Esophagus squamous epithelium (tissue), 5 donors: ENCODE measurements at places on chromosomes 6 and 20.

- DNase-seq, result no peak
These were observed 137.3 kb downstream of the STXBP5 start for GRCh38 chr6:147341486-147341885.

DNA sequence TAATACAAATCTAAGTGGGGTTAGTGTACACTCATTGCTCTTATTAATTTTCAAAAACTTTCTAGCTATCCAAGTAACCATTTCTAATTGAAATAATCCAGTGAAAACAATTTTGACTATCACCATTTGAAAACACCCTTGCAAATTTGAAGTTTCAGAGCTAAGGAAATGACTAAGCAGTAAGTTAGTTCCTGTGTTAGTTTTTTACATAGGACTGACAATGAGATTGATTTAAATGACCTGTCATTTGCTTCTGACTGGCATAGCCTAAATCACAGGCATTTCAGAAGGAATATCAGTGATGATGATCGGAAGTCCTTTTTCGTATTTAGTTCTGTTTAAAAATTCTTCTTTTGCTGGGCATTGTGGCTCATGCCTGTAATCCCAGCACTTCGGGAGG lies 27.0 kb downstream of the STK4 start:
- DNase-seq, result no peak

DNA sequence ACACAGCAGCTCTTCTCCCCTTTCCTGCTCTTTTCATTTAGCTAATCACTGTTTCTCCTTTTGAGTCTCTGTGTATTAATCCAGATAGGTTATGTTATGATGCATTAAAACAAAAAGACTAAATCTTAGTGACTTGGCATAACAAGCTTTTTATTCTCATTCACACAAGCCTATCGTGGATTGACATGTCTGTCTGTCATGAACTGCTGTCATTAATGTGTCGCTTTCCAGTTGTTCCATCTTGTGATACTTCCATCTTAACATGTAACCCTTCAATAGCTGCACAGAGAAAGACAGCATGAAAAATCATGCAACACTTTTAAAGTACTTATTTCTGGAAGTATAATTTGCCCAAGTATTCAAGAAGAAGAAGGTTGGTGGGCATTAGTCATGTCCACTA lies 128.7 kb downstream of the GRIK2 start:
- no peak for DNase-seq

DNA sequence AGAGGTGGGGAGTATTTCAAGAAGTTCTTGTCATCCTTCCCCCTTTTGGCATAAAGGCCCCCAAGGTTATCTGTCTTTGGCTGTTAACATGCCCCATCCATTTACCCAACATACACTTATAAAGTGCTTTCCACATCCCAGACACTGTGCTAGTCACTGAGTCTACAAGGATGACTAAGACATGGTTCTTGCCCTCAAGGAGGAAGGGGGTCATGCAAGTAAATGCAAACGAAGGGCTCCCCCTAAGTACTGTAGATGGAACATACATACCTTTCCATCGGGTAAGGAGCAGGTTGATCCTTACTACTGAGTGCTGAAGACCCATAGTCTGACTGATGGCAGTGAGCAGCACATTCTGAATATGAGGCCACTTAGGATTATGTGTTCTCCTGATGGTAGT lies 38.3 kb downstream of the HECA start:
- DNase-seq, result no peak

- DNase-seq, result no peak
These were observed 106.3 kb upstream of the NXT1 start for GRCh38 chr20:23244156-23244915.

DNA sequence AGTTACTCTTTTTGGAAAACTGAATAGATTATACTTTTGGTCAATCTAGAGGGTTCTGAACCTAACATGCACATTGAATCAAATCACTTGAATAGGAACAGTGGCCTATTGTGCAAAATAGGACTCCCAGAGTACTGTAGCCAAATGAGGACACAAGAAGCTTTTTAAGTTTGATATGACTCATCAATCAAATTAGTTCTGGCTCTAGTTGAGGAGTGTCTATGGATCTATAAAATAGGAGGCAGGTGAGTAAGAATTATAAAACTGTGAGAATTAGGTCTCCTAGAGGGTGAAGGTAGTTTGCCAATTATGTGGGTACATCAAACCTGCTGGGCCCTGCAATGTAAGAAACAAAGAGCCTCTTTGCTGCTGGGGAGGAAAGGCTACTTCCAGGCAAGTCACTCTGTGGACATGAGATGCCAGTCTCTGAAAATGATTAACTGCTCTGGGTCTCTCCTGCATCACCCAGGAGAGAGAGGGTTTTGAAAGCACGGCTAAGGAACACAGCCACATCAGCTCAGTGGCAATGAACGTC lies 112.3 kb downstream of the RCAN2 start:
- no peak for DNase-seq

DNA sequence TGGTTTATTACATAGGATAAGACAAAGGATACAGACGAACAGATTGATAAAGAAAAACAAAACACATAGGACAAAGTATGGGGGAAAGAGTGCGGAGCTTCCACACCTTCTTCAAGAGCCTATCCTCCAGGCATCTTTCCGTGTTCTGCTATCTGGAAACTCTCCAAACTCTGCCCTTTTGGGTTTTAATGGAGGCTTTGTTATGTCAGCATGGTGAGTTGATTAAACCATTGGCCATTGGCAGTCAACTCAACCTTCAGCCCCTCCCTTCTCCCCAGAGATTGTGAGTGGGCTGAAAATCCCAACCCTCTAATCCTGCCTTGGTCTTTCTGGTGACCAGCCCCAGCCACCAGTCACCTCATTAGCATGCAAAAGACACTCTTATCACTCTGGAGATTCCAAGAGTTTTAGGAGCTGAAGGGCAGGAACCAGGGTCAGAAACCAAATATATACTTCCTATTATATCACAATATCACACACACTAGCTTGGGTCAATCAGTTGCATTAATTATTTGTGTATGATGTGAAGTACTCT lies 23.8 kb downstream of the HLA-DOB start:
- DNase-seq, result no peak

DNA sequence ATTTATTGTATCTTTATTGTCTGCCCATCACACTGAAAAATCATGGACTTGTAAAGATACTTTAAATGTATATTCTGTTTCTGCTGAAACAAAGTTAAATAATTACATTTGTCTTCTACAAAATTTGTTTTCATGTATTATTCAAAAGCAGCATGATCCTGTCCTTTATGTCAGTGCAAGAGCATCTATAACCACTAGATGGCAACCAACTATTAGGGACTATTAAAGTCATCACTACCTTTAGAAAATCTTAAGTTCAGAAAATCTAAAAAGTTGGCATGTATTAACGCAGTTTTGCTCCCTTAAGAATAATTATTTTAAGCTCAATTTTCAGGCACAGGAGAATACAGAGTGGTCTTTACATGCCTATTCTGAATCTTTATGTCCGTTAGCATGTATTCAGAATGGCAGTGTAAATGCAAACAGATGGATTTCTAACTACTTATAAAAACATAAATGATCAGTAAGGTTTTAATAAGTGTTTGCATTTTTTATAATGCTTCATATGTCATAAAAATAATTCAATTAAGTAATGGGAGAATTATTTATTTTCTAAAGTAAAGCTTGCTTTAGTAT lies 17.8 kb downstream of the TMEM30A start:
- DNase-seq, result no peak

DNA sequence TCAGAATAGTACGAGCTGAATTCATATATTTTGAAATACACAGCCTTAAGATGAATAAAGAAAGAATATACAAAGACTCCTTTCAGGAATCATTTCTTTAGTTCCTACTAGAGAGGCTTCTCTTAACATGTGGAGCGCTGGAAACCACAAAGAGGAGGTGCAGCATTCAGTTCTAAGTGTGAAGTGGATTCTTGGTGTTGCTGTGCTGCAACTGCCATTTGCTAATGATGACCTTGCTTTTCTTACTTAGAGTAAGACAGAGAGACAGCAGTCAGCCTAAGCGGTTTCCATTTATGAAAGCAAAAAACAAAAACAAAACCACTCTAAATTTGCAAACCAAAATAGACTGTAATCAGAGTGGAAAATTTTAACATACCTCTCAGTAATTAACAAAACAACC lies 629.0 kb downstream of the EPHA7 start:
- no peak for DNase-seq

GRCh38 chr6:34145161-34146020 lies 496 bp downstream of the GRM4 start:
- DNase-seq, result no peak

GRCh38 chr6:7298113-7298512 lies 14.9 kb downstream of the SSR1 start:
- no peak for DNase-seq

DNA sequence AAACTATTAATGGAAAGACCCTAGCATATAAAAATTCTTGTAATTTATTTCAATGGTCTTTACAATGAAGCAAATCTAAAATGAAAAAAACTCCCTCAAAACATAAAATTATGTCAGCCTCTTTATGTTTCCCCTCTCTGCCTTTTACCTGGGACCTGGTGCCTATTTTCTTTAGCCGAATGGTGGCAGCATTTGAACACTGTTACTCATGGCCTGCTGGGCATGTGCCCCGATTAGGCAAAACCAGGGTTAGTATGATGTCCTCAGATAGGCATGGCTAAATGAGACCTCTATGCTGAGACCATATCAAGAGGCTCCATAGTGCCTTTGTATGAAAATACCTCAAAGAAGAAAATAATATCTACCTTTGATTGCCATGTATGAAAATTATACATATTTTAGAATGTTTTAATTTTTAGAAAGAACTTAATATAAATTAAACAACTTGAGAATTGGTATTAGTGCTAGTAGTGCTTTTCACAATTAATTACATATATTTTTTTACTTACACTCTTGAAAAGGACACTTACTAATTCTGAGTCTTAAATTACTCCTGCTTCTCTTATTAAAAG lies 22.5 kb upstream of the C6orf58 start:
- DNase-seq, result no peak

- no peak for DNase-seq
These were observed 27.3 kb upstream of the SLC9A8 start for GRCh38 chr20:49785149-49785851.

DNA sequence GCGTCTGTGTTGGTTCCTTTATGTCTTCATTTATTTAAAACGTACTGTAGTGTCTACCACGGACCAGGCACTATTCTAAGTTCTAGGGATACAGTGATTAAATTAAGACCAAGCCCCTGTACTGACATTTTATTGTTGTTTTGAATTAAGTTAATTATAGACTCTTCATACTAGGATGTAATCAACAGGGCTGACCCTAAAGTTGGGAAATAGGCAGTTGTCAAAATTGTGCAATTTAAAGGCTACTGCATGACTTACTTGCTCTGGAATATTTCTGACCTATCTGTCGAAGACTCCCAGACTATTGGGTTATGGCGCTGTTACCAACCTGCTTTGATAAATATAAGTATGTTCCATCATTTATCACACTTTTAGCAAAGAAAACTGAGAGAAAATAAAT lies 6.7 kb downstream of the MYO6 start:
- no peak for DNase-seq

GRCh38 chr20:36688630-36689029 lies 42.6 kb upstream of the SLA2 start:
- DNase-seq, result no peak

- DNase-seq, result no peak
These were observed 198.6 kb upstream of the CDH4 start for GRCh38 chr20:61053487-61053886.

DNA sequence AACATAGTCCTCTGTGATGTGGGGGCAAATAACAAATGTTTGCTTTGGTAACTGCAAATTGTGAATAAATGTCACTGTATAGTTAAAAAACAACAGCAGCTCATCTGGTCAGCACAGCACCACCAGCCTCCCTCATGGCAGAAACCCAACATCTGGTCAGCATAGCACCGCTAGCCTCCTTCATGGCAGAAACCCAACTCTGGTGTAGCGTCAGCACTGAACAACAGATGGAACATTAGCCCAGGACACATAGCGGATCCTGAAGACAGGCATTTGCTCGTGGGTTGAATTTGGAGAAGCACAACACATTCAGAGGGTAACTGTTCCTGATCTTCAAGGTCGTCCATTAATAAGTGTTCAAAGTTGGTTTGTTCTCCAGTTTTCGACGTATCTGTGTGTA lies 265.9 kb downstream of the DLL1 start:
- no peak for DNase-seq

- no peak for DNase-seq
These were observed 201.0 kb upstream of the CST7 start for GRCh38 chr20:24747881-24748595.

DNA sequence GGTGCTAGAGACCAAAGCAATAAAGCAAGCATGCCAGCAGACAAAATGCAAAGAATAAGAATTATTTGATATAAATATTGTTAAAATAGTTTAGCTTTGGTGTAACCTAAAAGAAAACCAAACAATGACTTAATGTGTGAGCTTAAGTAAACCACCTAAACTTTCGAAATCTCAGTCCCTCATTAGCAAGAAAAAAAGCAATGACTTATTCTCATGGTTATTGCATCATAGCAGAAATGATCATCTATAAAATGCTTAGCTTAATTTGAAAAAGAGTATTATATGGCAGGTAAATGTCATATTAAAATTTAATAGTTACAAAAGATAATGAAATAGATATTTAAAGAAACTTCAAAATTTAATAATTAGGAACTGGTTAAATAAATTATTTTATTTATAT lies 1395.7 kb upstream of the EYS start:
- no peak for DNase-seq

- no peak for DNase-seq
These were observed 109.9 kb downstream of the NOL4L start for GRCh38 chr20:32474967-32475811.

DNA sequence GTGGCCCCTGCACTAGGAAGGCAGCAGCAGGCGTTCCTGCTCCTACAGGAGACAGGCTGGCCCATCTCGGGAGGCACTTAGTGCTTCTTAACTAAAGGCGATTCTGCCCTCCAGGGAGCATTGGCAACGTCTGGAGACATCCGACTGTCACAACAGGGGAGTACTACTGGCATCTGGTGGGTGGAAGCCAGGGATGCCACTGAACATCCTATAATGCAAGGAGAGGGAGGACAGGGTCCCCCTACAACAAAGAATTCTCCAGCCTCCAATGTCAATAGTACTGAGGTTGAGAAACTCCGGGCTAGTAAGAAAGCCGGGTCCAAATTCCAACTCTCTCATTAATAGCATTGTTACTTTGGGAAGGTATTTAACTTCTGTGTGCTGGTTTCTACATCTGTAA lies 119.4 kb upstream of the ARMC2 start:
- DNase-seq, result no peak

GRCh38 chr6:24902782-24903181 lies 33.0 kb downstream of the RIPOR2 start:
- DNase-seq, result no peak

- no peak for DNase-seq
These were observed 7.9 kb downstream of the RPS6KA2 start for GRCh38 chr6:166618866-166619761.
